CD4-positive, CD25-positive, alpha-beta regulatory T cell (primary cell): ENCODE measurements at places on chromosomes 4 and X.

GRCh38 chr4:21901281-21901680 is 47.3 kb downstream of the KCNIP4 start:
- DNase-seq: no peak

GRCh38 chrX:113980953-113981352 is 602.9 kb upstream of the HTR2C start:
- DNase-seq: no peak

DNA sequence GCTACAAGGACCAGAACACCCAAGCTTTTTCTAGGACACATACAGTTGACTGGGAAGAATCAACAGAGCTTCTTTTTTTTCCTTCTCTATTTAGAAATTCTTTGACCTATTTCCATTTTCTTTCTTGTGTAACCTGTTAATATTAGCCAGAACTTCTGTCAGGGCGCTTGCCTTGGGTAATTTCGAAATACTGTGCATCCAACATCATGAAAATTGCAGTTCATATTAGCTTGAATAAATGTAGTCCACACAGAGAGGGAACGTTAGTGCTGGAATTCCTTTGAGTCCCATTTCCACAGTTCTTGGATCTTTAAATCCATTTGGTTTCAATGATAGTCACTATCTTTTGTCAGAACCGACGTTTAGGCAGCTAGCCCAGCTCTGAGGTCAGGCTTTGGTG is 141.8 kb downstream of the MXRA5 start:
- no peak for DNase-seq

DNA sequence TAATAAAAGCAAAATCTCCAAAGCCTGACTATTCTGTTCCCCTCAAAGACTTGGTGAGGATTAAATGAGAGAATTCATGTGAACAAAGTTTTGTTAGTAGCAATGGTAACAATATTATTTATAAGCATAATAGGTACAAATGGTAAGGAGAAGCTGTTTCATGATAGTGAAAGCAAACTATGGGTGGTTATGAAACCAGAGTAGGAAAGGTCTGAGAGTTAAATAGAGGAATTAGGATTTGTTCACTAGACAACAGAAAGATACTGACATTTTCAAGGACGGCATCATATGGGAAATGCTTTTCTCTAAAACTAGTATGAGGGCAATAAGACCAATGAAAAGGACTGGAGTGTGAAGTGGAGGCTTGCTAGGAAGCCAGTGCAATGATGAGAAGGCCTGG is 128.6 kb upstream of the FTHL17 start:
- DNase-seq: no peak

DNA sequence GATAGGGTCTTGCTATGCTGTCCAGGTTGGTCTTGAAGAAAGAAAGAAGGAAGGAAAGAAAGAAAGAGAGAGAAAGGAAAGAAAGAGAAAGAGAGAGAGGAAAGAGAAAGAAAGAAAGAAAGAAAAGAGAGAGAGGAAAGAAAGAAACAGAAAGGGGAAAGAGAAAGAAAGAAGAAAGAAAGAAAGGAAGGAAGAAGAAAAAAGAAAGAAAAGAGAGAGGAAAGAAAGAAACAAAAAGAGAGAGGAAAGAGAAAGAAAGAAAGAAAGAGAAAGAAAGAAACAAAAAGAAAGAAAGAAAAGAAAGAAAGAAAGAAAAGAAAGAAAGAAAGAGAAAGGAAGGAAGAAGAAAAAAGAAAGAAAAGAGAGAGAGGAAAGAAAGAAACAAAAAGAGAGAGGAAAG is 95.8 kb upstream of the SHOX start:
- DNase-seq: no peak

DNA sequence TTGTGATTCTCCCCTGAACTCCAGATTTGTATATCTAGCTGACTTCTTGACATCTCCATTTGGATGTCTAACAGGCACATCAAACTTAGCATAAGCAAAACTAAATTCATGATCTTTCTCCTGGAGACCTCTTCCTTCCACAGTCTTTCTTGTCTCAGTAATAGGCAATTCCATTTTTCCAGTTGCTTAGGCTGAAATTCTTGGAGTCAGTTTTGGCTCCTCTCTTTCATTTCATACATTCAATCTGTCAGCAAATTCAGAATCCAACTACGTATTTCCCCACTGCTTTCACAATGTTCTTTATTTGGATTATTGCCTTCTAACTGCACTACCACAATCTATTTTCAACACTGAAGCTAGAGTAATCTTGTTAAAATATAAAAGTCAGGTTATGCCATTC is 219.9 kb upstream of the GLRA2 start:
- DNase-seq: no peak

DNA sequence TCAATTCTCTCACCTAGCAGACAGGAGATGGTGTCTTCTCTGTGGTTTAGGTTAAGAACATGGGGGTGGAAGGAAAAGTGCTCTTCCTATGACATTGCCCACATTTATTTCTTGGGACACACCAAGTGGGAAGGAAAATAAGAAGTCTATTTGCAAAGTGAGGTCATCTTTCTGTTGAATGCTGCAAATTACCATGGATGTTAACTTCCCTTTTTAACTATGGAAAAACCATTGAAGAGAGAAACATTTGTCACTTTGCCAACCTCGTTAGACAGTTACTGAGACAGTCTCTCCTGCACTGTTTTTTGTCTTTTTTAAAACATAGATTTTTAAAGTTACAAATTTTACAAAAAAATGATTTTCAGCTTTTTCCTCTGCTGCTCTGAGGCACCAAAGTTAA is 72.8 kb upstream of the BEND4 start:
- DNase-seq: no peak

DNA sequence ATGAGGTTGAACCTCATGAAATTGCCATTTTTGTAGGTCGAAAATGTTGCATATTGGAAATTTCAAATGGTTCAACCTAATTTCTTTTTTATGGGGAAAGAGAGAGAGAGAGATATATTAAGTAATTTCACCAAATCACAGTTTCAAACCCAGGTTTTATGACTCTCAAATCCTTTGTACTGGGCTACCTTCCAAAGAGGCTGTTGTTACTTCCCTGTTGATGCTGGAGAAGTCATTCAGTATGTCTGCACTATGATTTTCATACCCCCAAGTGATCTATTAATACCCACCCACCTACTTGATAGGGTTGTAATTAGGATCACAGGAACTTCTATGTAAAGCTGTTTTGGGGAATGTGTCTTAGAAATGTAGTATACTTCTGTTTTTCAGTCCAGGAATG is 109.9 kb downstream of the ZNF330 start:
- DNase-seq: no peak

GRCh38 chr4:27928761-27929540 is 1068.3 kb downstream of the STIM2 start:
- DNase-seq: no peak

- peak; percentile 51 for DNase-seq
Observed at GRCh38 chr4:152399246-152399645, 136.6 kb downstream of the FBXW7 start.

DNA sequence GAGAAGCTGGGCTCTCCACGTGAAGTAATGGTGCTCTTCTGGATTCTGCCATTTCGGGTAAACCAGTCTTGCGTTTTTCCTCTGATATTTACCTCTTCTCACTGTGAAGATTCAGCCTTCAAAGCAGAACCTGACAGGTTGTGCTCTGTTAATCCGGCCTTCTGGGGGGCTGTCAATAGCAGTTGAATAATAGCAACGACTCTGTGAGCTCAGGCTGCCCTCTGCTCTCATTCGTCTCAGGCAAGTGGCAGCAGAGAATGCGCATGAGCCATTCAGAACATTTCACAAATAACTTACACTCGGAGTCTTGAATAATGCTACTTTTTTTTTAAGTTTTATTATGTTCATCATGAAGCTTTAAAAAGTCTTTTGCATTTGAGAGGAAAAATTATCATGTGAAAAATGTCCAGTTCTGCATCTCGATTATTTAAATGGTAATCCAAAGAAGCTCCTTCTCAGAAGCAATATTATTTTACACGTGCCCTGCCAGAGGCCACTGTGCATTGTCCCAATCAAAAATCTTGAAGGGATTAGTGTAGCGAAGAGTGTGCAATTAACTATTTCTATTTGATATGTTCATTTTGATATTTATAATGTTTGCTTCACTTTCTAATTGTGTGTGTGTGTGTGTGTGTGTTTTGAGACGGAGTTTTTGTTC is 354.2 kb upstream of the FAT1 start:
- no peak for DNase-seq

DNA sequence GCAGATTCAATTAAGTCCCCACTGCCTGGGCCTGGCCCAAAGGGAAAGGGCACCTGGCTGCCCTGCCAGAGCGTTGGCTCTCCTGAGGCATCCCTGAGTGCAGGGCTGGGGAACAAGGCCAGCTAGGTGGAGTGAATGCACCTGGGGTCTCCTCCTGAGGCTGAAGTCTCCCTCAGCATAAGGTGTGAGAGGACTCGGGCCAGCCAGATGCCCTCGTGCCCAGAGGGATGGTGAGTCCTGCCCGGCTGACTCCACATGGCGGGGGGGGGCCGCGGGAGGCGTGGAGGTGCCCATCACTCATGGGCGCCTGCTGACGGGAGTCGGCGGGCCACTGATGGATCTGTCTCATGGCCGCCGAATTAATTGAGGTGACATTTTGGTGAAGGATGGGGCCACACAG is 87.8 kb downstream of the GATB start:
- DNase-seq: no peak
